ENCODE measurements at places on chromosomes 12 and 14.

DNA sequence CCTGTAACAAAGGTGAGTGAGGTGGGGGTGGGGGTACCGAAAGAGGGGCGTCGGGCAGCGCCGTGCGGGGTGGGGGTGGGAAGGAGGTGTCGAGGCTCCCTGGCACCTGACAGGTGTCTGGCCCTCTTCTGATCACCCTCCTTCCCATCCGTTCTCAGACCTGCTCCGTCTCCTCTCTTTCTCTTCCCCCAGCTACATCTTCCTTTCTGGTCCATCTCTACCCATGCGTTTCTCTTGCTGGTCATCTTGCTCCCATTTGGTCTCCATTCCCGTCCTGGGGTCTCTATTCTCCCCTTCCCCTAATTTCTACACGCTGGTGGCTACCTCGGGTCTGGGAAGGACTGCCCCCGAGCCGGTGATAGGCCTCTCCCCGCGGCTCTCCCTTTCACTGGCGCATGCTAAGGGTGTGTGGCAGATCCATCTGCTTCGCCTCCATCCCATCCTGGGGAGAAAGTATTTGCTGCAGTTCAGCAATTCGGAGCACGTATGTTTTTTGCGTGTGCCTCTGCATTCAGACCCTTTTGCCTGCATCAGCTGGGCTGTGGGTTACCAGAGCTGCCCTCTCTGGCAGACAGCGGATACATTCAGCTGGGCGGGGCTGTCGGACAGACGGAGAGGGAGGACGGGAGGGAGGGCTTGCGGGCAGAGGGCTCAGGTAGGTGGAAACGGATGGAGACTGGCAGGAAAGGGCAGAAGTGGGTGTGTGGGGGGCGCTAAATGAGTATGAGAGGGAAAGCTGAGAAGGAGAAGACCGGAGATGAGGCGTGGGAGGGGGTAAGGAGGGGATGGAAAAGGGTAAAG is 730 bp downstream of the CLSTN3 start:
- DNase-seq: no peak

DNA sequence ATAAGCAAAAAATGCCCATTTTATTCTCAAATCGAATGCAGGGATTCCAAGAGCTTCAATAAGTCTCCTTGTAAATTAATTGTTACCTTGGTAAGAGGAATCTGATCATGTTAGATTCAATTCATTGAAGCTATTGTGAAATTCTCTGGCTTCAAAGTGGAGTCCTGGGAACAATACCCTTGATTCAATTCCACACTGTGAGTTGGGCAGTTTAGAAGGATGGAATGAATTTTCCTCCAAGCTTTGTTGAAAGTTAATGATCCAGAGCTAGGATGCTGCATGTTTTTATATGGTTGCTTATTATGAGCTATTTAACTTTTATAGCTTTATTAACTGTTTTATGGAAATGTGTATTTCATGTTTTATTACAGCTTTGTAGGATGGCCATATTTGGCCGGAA is 89.9 kb upstream of the IGF1 start:
- DNase-seq: no peak

GRCh38 chr12:124130691-124131591 is 157.9 kb downstream of the ZNF664 start:
- no peak for DNase-seq

- no peak for DNase-seq
These were observed 53.8 kb upstream of the SGPP1 start for GRCh38 chr14:63781686-63782085.
